ENCODE measurements at places on chromosomes 11 and 22.

- no peak for DNase-seq
- H3K4me1 ChIP-seq: no peaks in the 10 kb centered on the region
- H3K36me3 ChIP-seq: no peaks in the 10 kb centered on the region
- H3K4me3 ChIP-seq: no peak overlapping the region
- no peaks in the 10 kb centered on the region for H3K27me3 ChIP-seq
Observed at GRCh38 chr11:85787809-85788760, 22.9 kb downstream of the SYTL2 start.

GRCh38 chr11:96396637-96397036 lies 6.8 kb downstream of the JRKL start:
- no peaks in the 10 kb centered on the region for H3K36me3 ChIP-seq
- no peak overlapping the region for H3K27ac ChIP-seq
- H3K4me1 ChIP-seq: peaks cover 7% of the 10 kb centered on the region
- peaks cover 1% of the 10 kb centered on the region for H3K27me3 ChIP-seq
- no peak for DNase-seq

- peak; percentile 96 for DNase-seq
- H3K36me3 ChIP-seq: peaks cover 63% of the 10 kb centered on the region
- no peak overlapping the region for H3K4me3 ChIP-seq
- H3K4me1 ChIP-seq: no peaks in the 10 kb centered on the region
- no peak overlapping the region for H3K27ac ChIP-seq
Observed at GRCh38 chr22:41532908-41533825, 11.1 kb downstream of the POLR3H start.

- no peaks in the 10 kb centered on the region for H3K27me3 ChIP-seq
- peaks cover 11% of the 10 kb centered on the region for H3K4me1 ChIP-seq
- peaks cover 77% of the 10 kb centered on the region for H3K36me3 ChIP-seq
- DNase-seq: peak; percentile 58
- no peak overlapping the region for H3K4me3 ChIP-seq
Observed at GRCh38 chr11:65530157-65530496, 5.2 kb downstream of the SCYL1 start.

DNA sequence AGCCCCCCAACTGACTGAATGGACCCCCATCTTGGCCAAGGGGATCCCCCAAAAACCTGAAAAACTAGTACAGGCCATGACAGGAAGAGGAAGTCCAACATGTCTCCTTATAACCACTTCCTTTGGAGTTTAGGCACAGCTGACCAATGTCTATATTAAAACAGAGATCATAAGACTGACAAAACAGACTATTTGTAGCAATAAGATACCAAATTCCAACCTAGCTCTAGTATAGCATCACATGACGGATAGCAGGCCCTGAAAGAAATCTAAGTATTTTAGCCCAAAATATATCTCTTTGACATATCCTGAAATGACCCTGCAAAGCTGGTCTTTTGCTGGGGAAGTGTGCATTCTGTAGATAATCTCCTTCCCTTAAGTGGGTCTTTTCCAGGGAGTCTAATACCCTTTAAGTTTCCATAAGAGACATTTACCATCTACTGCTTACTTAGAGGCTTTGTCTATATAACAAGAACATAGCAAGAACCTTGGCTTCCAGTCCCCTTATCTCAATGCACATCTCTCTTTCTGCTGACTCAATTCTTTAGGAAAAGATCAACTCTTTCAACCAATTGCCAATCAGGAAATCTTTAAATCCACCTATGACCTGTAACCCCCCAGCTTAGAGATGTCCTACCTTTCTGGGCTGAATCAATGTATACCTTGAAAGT lies 34.9 kb upstream of the ACER3 start:
- no peaks in the 10 kb centered on the region for H3K27me3 ChIP-seq
- no peaks in the 10 kb centered on the region for H3K36me3 ChIP-seq
- no peak overlapping the region for H3K27ac ChIP-seq

GRCh38 chr22:44131412-44131811 lies 49.3 kb upstream of the PARVG start:
- DNase-seq: no peak
- no peak overlapping the region for H3K27ac ChIP-seq
- H3K4me3 ChIP-seq: no peak overlapping the region
- H3K27me3 ChIP-seq: no peaks in the 10 kb centered on the region
- peaks cover 35% of the 10 kb centered on the region for H3K4me1 ChIP-seq

GRCh38 chr11:71530602-71531001 lies 3.5 kb downstream of the KRTAP5-7 start:
- no peak overlapping the region for H3K27ac ChIP-seq
- H3K4me1 ChIP-seq: no peaks in the 10 kb centered on the region
- no peak for DNase-seq
- H3K4me3 ChIP-seq: no peak overlapping the region

DNA sequence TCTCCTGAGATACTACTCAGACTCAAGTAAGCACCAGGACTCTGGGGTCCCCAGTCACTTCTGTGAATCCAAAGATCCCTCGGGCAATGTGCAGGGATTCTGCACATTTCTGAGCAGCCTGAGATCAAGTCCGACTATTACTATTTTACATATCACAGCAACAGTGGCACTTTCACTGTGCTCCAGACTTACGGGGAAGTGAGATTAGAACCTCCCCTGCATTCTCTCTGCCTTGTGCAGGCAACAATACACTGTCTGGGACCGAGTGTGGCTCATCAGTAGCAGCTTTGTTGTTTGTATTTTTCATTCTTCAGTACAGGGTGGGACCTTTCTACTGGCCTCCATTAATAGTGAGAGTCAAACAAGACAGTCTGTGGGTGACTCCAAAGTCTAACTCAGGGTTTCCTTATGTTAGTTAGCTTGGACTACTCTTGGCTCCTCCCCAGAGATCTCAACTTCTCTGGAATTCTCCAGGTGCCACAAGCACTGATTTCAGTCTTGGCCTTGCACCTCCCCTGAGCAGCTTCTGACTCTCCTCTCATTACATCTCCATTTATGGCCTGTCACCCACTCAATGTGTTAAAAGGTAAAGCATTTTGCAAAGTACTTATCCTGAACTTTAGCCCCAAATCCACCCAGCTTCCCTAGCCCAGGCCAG lies 76.2 kb upstream of the TOP3B start:
- H3K27ac ChIP-seq: no peak overlapping the region
- DNase-seq: no peak
- H3K4me1 ChIP-seq: peaks cover 4% of the 10 kb centered on the region
- no peak overlapping the region for H3K4me3 ChIP-seq
- no peaks in the 10 kb centered on the region for H3K36me3 ChIP-seq

DNA sequence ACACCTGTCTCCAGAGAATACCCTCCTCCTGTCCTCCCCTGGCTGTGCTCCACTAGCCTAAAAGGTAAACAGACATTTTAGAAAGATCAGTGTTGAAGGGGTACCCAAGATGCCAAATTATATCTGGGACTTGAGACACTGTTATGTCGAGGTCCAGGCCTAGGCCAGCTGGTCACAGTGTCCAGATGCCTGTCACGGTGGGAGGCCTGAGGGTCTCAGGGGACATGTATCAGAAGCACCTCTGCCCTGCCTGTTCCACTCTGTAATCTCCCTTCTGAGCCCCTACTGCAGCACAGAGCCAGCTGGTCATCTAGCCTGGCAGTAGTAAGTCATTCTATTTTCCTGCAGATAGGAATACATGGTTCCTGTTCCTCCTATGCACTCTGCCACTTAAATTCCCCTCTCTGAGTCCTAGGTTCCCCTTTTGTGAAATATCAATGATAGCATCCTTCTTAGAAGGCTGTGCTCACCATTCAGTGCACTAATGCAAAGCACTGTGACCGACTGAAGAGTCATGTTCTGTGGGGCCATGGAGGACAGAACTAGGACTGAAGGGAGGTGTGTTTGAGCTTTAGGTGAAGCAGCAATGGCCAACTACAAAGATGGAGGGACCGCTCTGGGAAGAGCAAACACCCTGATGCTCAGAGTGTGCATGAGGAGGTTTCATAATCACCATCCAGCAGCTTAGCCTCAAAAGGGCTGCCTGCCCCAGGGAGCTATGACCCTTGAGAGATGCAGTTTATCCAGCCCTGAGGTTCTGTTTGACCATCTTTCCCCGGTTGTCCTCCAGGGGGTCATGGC lies 44.8 kb upstream of the TUB start:
- peaks cover 14% of the 10 kb centered on the region for H3K4me1 ChIP-seq
- H3K36me3 ChIP-seq: no peaks in the 10 kb centered on the region
- H3K4me3 ChIP-seq: no peak overlapping the region
- no peak for DNase-seq
- no peaks in the 10 kb centered on the region for H3K27me3 ChIP-seq
- no peak overlapping the region for H3K27ac ChIP-seq

DNA sequence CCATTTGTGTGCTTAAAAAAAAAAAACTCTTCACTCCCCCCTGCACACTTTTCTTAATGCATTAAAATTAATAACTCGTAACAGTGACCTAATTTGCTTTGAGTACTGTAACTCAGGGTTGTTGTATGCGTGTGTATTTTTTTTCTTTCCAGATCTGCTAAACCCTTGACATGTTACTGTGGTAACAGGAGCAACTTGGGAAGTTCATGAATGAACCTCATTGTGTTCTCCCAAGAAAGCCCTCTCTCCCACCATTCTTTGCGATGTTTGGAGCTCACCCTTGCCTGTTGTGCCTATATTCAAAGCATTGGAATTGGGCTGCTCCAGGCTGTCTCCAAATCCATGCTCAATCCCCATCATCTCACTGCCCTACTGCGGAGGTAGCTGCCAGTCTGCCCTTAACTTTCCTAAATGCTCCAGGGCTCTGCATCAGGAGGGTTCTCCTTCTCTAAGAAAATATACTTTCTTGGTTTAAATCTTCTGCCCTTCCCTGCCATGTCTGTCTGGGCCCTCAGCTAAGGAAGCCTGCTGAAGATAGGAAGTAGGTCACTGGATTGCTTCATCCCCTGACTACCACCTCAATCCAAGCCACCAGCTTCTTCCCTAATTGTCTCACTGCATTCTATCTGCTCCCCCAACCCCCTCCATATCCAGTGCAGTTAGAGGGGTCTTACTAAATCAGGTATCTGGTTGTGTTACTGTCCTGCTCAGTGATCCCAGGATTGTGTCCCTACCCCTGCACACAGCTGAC lies 70.3 kb downstream of the KIRREL3 start:
- H3K27ac ChIP-seq: peak overlapping the region; percentile 82
- no peak overlapping the region for H3K4me3 ChIP-seq
- no peaks in the 10 kb centered on the region for H3K36me3 ChIP-seq
- no peaks in the 10 kb centered on the region for H3K27me3 ChIP-seq
- DNase-seq: no peak
